ENCODE measurements at places on chromosomes 2 and 18.

DNA sequence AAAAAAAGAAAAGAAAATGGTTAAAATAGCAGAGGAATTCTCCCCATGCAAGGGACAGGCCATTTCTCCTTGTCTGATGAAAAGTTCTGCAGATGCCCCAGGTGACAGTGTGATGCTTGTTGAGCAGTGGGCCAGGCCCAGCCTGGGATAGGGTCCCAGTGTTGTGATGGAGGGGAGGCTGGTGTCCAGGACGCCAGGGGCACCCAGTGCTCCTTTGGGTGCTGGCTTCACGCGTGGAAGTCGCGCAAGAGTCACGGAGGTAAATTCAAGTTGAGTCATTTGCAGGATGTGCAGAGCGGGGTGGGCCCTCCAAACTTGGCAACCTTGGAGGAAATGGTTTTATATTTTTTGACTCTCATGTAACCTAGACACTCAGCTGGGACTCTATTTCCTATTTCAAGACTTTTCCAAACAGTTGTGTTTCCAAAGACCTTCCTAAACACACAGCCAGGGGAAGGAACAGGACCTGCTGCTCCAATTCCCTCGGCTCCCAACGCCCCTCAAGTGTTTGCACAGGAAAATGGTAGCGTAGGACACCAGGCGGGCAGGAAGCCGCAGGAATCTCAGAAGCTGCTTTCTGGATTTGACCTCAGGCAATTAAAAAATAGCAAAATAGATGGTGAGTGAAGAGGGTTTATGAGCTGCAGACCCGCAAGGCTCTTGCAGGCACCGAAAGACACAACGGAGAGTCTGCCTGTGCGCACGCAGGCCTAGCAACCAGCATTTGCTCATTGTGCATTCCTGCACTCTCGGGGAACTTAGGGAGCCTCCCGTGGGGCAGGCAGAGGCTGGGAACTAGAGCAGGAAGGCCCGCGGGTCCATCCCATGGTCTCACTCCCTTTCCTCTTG is 107.1 kb upstream of the ODC1 start:
- no peak for DNase-seq

GRCh38 chr2:33230195-33230594 is 246.3 kb upstream of the RASGRP3 start:
- DNase-seq, result no peak

DNA sequence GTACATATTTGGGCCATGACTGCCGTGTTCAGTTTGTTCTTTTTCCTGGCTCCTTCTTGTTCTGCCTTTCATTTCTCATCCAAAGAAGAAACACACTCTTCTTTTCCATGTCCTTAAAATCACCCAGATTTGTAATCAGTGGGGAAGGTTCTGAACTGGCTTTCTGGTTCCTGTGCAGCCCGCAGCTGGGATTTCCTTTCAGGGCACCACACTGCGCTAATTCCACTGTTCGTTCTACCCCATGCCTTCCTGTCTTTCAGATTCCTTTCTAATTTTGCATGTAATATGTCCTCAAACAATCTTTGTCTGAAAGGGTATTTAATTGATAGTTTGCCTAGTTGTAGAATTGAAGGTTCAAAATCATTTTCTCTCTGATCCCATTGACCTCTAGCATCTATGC is 94.1 kb downstream of the HS1BP3 start:
- DNase-seq, result no peak

- no peak for DNase-seq
These were observed 19.7 kb downstream of the EIPR1 start for GRCh38 chr2:3357926-3358325.

DNA sequence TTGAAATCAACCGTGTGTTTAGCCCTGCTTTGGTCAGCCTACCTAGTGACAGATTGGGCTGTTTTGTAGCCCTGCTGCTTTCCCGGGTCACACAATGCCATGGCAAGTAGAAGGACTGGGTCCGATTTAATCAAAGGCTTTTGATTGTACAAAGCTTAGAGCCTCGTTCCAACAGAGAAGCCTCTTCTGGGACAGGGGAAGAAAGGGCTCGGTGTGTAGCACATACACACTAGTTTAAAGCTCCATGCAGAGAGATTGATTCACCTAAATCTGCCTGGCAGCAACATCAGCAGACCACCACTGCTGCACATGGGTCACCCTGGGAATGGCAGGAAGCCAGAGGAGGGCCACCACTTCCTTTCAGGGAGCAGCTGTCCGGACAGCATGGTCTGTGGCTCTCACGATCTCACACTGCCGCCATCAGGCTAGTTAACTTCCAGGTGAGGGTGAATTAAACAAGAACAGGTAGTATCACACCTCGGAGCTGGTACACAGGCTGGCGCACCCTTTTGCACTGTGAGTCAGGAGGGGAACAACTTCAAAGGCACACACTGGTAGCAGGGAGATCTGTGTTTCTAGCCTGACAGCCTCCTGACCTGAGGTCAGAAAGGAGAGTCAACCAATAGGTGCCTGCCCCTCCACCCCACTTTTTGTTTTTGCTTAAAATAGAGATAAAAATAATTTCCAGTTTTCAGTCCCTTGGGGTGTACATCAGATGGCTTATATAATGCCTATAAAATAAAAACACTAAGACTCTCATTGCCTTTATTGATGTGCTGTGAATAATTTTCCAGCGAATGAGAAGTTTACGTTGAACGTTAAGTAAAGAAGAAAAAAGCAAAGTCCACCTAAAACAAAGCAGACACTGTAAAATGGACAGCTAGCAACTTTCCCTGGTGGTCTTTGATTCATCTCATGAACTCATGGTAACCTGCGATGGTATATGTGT is 108.5 kb downstream of the CDCA7 start:
- DNase-seq, result no peak

DNA sequence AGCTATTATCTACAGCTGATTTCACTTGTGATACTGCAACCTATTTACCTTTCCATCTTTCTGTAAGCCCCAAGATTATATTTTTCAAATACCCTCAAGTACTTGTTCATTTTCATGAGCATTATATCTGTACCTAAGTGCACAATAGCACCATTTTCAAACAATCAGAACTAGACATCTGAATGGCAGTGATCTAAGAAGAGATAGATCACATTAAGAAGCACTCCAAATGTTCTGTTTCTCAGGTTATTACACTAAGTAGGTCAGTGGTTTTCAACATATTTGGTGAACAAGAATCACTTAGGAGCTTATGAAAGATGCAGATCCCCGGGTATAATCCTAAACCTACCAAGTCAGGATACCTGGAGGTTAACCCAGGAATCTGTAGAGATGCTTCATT is 872.7 kb downstream of the DCDC2C start:
- DNase-seq, result no peak

DNA sequence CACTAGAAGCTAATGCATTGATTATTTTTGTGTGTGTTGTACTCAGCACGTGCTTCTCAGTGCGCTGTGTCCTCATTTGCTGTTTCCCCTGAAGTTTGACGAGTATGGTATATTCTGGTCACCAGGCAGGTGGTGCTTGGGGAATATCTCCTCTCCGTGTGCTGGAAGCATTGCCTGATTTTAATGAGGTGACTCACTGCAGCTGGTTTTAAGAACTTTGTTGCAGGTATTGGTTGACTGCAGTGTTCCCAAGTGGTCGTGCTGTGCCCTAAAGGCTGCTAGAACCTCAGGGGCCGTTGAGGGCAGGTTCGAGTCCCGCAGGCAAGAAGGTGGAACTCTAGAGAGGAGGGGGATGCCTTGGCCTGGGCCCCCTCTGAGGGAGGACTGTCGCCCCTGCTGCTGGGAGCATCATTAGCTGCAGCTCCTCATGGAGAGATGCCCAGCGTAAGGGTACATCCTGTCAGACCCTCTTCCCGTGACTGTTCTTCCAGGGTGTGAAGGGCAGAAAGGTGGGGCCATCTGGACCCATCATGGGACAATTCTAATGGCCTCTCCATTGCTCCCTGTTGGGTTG is 82.6 kb downstream of the AGAP1 start:
- DNase-seq, result no peak
